Hindlimb muscle (tissue), 1 donor: ENCODE measurements at places on chromosomes 16 and 17.

- no peak for DNase-seq
Observed at GRCh38 chr16:18932243-18932987, 6.2 kb upstream of the SMG1 start.

- DNase-seq, result no peak
Observed at GRCh38 chr17:43911904-43912303, 4.6 kb upstream of the MPP2 start.

- no peak for DNase-seq
Observed at GRCh38 chr16:58940609-58941008, 206.5 kb upstream of the GOT2 start.

DNA sequence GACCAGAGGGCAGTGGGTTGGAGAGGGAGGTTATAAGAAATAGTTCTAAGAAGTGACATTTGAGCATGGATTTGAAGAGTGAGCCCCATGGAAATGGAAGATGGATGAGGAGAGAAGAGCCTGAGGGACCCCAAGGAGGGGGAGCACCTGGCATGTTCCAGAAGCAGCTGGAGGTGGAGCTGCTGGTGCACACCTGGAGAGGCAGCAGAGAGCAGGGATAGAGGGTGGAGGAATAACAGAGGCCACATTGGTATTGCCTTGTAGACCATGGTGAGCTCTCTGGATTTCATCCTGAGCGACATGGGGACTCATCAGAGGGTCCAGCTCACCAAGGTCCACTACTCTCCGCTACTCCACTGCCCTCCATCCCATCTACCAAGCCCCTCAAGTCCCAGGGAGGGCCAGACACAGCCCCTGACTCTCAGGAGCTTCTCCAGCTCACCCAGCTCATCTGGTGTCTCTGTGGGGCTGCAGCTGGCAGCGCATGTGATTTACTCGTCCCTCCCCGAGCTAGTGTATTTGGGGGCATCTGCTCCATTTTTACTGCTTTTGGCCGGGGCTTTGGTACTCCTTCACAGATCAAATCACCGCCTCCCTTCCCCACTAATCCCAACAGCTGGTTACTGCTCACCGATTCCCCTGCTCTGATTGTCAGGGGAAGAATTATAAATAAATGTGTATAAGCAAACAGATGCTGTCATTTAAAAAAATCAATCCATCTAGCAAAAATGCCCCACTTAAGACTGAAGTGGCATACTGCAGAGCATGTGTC, 22.1 kb upstream of the KDM8 start:
- DNase-seq, result no peak

DNA sequence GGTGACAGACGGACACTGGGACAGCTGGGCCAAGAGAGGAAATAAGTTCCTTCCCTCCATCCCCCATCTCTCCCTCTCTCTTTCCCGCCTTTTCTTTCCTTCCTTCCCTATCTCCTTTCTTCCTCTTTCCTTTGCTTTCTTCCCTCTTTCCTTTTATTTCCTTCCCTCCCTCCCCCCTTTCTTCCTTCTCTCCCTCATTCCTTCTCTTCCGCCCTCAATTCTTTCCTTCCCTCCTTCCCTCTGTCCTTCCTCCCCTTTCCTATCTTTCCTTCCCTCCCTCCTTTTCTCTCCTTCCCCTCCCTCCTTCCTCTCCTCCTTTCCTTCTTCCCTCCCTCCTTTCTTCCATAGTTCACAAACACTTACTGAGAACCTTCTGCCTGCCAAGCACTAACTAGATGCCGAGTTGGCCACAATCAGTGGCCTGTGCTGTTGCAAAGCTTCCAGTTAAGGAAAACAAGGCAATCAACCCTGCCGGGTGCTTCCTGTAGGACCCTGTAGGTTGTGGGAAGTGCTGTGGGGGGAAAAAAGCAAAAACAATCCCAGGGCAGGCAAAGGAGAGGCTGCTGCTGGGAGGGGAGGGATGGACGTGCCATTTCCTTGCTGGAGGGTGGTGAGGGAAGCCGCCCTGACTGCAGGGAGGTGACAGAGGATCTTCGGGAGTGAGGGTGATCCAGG, 31.7 kb downstream of the ABCC6 start:
- DNase-seq, result peak; percentile 8

DNA sequence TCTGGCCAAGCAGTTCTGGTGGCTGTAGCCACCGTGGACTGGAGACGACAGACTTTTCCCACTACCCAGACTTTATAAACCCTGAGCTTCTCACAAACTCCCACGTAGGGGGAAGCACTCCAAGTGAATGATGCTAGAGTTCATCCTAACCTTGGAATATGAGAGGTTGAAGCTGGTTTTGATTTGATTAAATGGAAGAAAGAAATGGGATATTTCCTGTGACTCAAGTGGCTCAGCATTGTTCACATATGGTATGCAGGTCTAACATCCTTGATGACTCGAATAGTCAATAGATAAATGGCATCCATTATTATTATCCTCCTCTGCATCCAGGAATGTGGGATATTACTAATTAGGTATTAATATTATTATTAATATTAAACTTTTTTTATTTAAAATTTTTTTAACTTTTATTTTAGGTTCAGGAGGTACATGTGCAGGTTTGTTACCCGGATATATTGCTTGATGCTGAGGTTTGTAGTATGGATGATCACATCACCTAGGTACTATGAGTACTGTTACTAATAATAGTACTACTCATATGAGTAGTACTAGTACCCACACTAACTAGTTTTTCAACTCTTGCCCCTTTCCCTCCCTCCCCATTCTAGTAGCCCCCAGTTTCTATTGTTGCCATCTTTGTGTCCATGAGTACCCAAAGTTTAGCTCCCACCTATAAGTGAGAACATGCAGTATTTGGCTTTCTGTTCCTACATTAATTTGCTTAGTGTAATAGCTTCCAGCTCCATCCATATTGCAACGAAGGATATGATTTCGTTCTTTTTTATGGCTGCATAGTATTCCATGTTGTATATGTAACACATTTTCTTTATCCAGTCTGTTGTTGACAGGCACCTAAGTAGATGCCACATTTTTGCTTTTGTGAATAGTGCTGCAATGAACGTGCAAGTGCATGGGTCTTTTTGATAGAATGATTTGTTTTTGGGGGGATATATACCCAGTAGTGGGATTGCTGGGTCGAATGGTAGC, 22.9 kb downstream of the PIK3R6 start:
- DNase-seq, result no peak

- DNase-seq, result peak; percentile 34
Observed at GRCh38 chr17:11240841-11241610, at the start of gene SHISA6. TSS of gene SHISA6 (plus strand) at chr17:11241213.

- DNase-seq, result no peak
Observed at GRCh38 chr16:22683730-22684573, 130.0 kb upstream of the HS3ST2 start.
